ENCODE measurements at places on chromosomes 13 and 19.

DNA sequence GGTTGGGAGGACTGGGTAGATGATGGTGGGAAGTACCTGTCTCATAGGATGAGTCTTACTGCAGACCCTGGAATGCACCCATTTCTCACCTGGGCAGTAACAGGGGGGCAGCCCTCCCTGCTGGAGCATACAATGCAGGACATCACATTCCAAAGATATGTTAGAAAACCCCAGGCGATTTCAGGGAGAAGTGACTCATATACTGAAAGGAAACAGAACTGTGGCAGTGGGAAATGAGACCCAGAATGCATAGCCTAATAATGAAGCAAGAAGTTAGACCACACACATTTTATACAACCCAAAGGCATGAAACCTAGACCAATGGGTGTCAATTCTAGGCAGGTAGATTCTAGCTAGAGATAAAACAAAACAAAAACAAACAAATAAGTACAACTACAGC, 402.7 kb downstream of the IRS2 start:
- DNase-seq, result no peak

GRCh38 chr19:10270180-10270615, 722 bp upstream of the ICAM1 start:
- DNase-seq, result peak; percentile 87

- no peak for DNase-seq
Observed at GRCh38 chr19:35938282-35939224, 2.4 kb downstream of the LRFN3 start.

- peak; percentile 28 for DNase-seq
Observed at GRCh38 chr19:42512743-42513304, 15.5 kb downstream of the CEACAM1 start.

DNA sequence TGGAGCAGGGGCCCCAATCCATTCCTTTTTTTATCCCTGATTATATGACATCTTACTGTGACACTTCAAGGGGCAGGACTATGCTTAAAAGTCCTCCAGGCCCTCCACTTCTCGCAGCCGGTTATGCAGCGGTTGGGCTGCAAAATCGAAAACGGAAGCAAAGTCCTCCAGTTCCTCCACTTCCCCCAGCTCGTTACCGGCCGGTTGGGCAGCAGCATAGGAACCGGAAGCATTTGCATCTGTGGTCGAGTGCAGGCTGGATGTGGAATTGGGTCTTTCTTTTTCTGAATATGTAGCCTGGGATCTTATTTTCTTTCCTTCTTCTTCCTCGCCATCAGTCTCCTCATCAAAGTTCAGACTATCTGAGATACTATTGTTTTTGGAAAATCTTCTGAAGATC, 46.1 kb downstream of the OXGR1 start:
- DNase-seq, result no peak

- no peak for DNase-seq
Observed at GRCh38 chr19:52992109-52993004, 21.4 kb upstream of the ERVV-1 start.

- DNase-seq, result no peak
Observed at GRCh38 chr13:19634256-19634740, 839 bp downstream of the MPHOSPH8 start.

DNA sequence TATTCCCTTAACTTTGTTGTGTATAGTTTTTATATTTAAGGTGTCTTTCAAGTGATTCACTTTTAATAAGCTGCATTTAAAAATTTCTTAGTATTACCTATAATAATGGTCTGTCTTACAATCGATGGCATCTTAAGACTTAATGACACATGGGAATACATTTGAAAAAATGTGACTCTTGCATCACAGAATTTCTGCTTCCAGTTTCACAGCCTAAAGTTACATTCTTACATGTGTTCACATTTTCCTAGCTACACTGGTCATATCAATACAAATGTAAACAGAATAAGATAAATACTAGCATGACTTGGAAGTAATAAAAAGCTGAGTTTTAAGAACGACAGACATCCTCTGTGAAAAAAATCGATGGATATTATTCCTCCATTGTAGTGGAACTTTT, 1597.1 kb upstream of the MIR17HG start:
- DNase-seq, result no peak

- peak; percentile 2 for DNase-seq
Observed at GRCh38 chr13:25372284-25373081, 709 bp downstream of the ATP8A2 start.

DNA sequence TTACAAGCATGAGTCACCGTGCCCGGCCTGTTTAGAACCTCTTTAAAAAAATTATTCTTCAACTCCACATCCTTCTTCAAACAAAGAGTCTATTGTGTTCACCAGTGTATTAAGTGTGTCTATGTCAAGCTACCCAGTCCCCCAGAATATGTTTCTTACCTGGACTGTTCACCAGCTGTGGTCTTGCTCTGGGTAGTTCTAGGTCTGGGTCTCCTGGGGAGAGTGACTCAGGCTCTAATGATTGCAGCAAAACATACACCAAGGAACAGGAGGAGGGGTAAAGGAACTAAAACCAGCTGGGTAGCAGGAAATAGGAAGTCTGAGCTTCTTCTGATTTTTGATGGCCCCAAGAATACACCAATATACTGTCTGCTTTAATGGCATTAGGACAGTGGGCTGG, at the start of gene FPR1:
Gene FPR1 (minus strand): TSS at position 224 of the 400 bp plus-strand sequence. CDS start 4,884 bp downstream, outside the sequence.
- DNase-seq, result no peak

DNA sequence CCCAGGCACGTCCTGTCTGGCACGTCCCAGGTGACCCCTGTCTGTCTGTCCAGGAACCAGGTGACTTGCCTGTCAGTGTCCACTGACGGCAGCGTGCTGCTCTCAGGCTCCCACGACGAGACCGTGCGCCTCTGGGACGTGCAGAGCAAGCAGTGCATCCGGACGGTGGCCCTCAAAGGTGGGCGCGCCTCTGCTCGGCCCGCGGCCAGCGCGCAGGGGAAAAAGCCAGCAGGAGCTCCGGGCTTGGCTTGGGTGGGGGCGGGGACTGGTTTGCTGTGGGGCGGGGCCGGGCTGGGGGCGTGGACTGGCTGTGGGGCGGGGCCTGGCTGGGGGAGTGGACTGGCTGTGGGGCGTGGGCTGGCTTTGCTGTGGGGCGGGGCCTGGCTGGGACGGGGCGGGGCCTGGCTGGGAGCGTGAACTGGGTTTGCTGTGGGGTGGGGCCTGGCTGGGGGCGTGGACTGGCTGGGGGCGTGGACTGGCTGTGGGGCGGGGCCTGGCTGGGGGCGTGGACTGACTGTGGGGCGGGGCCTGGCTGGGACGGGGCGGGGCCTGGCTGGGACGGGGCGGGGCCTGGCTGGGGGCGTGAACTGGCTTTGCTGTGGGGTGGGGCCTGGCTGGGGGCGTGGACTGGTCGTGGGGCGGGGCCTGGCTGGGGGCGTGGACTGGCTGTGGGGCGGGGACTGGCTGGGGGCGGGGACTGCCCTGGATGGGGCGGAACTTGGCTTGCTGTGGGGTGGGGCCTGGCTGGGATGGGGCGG, 7.2 kb downstream of the WDR18 start:
- peak; percentile 75 for DNase-seq

GRCh38 chr19:5109560-5109959, 140.6 kb downstream of the KDM4B start:
- no peak for DNase-seq

- no peak for DNase-seq
Observed at GRCh38 chr13:45537516-45537915, 72.8 kb downstream of the COG3 start.

DNA sequence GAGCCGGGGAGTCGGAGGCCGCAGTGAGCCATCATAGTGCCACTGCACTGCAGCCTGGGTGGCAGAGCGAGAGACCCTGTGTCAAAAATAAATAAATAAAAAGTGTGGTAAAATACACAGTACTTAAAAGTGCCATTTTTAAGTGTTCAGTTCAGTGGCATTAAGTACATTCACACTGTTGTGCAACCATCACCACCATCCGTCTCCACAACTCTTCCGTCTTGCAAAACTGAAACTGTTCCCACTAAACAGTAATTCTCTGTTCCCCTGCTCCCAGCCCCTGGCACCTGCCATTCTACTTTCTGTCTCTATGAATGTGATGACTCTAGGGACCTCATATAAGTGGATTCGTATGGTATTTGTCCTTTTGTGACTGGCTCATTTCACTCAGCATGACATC, 13.3 kb downstream of the SLC25A42 start:
- DNase-seq, result no peak

GRCh38 chr19:5927441-5927821, 13.4 kb downstream of the CAPS start:
- DNase-seq, result no peak

DNA sequence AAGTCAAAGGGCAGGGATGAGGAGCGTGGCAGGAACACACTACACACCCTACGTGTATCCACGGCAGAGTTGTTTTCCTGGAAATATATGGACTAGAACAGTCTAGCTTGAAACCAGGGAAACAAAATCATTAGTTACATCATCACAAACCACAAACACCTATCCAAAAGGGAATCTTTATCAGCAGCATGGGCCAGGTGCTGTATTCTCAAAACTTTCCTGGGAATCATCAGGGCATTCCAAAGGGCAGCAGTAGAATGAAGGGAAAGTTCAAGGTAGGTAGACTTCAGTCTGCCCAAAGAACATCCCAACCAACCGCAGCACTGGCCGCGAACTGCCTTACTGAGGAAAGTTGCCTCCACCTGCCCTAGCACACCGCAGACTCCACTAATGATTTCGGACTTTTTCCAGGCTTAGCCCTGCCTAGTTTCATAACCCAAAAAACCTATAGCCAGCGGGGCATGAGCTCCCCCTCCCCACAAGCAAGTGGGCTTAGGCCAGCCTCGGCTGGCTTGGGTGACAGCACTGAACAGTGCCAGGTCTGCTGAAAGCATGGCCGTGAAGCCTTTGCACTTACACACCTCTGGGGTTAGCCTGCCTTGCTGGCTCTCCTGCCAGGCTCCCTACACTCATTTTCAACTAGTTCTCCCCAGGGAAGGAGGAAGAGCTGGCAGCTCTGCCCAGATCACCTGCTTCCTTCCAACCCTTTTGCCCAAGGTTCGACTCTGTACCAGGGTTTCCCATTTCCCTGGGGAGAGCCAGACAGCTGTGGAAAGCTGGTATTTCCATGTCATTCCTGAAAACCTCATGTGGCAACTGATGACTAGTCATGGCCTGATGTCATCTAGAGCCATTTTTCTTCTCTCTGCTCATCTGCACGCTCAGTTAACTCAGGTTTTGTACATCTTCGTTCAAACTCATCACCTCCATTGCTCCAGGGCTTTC, 77.3 kb upstream of the UBAC2 start:
- DNase-seq, result no peak

GRCh38 chr13:111161601-111162600, 46.8 kb downstream of the ARHGEF7 start:
- no peak for DNase-seq

DNA sequence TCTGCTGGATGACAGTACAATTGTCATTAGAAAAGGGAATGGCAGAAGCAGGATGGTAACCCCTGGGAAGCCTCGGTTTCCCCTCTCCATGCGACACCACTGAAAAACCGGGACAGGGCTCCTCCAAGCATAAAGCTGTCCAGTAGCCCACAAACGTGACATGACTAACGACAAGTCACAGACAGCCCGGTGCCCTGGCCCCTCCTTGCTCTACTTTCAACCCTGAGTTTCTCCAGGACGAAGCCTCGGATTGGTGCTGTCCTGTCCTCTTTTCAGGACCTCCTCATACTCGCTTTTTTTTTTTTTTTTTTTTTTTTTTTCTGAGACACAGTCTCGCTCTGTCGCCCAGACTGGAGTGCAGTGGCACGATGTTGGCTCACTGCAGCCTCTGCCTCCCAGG, 16.3 kb downstream of the DPP9 start:
- no peak for DNase-seq

DNA sequence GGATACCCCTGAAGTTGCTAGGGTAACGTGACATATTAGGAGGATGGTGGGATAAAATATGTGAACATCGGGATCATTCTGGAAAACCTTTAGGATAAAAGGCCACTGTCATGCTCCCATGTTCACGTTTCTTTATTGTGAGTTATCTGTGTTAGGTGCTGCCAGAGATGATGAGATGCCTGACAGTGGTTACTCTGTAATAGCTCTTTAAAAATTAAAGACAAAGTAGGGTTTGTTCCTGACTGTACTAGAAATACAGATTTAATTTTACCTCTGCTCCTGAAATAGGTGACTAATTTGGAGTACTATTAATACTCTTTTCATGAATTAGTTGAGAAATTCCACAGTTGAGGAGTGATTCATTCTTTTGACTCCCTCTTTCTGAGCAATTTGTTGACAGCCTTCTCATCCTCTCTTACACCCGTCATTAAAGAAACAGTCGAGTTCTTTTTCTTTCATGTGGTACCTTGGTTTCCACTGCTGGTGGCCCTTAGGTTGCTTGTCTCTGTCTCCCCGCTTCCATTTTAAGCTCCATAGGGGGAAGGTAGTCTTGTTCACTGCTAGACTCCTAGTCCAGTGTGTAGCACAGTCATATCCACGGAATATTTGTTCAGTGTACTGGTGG, 28.4 kb downstream of the SAE1 start:
- no peak for DNase-seq

- DNase-seq, result no peak
Observed at GRCh38 chr19:1093811-1094553, 1.2 kb downstream of the POLR2E start.

GRCh38 chr13:99265821-99266426, 7.7 kb upstream of the GPR18 start:
- no peak for DNase-seq

GRCh38 chr19:17765069-17765618, 13.9 kb downstream of the FCHO1 start:
- no peak for DNase-seq
